Right ventricle myocardium inferior (tissue), 1 donor: ENCODE measurements at places on chromosomes 1 and 21.

- no peak for DNase-seq
These were observed 78.0 kb downstream of the NID1 start for GRCh38 chr1:235986869-235987268.

DNA sequence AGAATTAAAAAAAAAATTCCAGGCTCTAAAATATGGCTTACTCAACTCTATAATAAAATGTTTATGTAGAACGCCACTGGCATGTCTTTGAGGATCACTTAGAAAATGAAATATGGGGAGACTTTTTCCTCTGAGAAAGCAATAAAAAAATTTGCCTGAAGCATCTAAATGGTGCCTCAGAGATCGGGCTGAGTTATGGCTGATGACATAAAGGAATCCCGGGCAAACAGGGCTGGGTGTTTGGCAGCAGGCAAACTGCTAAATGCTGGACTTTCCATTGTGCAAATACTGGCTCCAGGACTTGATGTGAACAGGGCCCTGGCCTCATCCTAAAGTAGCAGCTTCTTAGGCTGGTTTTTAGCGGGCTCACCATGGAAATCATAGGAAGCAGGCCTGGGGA, 44.5 kb upstream of the C1orf87 start:
- no peak for DNase-seq

DNA sequence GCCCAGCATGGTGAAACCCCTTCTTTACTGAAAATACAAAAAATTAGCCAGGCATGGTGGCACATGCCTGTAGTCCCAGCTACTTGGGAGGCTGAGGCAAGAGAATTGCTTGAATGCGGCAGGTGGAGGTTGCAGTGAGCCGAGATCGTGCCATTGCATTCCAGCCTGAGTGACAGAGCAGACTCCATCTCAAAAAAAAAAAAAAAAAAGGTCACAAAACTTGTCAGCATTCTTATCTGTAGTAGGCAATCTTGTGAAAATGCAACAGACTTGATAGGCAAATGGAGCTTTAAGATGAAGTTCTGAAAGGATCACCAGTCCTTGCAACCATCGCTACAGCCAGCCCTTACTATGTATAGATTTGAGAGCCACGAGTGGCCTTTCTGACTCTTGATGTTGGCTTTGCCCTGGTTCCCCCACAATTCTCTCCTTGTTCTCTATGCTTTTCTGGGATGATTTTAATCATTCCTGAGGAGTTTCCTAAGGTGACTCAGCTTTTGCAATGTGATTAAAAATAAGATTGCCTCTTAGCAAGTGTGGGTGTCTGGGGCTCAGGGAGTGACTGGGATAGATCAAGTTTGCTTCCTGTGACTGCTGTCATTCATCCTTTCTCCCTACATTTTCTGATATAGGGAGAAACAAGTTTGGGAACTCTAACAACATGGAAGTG, 7.1 kb upstream of the MAP1LC3C start:
- no peak for DNase-seq

DNA sequence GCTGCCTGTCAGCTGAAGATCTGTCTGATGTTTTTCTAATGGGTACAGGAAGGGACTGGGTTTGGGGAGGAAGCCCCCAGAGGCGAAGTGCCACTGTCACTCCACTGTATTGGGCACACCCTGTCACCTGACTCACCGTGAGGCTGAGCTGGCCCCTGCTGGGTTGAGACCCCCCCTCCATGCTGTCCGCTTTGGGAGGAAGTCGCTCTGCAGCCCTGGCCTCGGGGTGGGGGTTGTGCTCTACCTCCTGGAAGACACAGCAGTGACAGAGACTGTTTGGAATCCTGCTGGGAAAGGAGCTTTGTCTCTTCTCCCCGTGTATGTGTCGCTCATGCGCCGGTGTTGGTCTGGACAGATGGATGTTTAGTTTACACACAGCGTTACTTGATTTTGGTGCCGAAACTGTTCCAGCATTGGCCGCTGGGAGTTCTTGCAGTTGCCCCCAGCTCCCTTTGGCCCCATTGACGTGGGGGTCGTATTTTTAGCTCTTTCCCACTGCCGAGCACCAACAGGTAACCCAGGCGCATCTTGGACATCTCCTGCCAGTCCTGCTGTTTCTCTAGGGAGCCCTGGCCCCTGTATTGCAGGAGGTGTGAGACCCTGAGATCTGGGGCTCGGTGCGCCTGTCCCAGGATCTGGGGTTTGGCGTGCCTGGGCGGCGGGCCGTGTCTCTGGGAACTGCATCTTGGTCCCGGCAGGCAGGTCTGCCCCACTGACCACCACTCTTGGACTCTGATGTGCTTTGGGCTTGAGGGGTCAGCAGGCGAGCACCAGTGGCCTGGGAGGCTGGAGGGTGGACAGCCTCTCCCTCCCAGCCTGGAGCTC, 30.3 kb downstream of the SLX9 start:
- DNase-seq: no peak

- no peak for DNase-seq
These were observed 25.5 kb downstream of the KMO start for GRCh38 chr1:241557551-241558193.

DNA sequence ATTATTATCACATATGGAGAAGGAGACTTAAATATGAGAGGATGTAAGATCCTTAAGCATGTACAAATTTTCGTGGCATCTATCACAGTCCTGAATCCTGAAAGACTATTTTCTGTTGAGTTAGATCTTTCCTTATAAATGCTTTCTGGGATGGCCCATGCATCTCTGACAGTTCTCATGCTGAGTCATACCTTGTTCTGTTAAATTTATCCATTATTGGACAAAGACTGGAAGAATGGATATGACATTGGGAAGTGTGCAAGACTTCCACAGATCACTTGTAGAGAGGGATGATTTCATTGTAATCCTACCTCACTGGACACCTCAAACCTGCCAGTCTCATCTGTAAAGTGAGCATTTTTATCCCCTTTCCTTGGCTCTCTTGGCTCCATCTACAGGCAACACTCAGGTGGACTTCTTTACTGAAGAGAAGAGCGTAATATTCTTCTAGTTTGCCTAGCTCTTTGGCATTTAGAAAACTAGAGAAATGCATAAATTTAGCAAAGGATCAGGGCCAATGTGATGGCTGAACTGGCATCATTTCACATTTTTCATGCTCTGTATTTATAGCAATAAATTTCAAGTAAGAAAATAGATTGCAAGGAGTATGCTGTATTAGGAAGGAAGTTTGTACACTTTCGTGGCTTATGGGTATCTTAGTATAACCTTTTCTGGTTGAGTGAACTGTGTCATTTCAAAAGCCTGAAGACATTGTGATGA, 128.2 kb downstream of the NFIA start:
- no peak for DNase-seq

DNA sequence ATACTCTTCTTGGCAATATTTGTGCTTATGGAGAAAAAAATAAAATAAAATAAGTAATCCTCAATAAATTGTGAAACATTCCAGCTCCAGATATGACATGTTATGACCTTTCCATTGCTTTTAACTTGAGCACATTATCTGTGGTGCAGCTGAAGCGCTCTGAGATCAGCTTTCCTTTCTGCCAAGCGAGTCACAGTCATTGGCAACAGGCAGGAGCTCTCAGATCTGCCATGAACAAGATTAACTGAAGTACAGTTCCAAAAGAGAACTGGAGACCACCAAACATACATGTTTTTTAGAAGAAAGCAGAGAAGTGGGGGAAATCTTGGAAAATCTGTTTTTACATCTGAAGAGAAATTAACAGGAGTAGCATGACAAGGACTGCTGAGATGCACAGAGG, 89.2 kb upstream of the DSCAM start:
- no peak for DNase-seq

- DNase-seq: no peak
These were observed 28.6 kb upstream of the MX1 start for GRCh38 chr21:41397471-41397891.

DNA sequence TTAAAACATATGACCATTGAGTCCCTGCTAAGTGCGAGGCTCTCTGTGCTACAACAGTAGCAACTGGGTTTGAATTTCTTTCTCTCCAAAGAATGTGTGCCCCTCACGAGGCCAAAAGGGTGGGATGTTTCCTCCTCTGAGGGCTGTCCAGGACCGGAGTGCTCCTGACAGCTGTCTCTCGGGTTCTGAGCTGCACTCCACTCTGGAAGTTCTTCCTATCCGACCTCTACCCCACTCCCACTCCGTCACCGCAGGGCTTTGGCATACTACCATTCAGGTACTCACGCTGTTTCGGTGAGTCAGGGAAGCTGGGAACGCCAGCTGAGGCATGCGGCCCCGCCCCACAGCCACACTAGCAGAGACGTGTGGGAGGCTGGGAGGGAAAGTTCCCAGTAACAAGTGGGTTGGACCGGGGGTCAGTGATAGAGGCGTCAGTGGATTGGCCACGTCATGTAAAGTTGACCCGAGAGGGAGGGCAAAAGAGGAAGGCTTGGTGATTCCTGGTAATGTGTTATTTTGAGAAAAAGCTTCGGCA, 705 bp upstream of the SLC50A1 start:
- DNase-seq: peak; percentile 89

- DNase-seq: no peak
These were observed 125.9 kb downstream of the RHOU start for GRCh38 chr1:228860911-228861831.

DNA sequence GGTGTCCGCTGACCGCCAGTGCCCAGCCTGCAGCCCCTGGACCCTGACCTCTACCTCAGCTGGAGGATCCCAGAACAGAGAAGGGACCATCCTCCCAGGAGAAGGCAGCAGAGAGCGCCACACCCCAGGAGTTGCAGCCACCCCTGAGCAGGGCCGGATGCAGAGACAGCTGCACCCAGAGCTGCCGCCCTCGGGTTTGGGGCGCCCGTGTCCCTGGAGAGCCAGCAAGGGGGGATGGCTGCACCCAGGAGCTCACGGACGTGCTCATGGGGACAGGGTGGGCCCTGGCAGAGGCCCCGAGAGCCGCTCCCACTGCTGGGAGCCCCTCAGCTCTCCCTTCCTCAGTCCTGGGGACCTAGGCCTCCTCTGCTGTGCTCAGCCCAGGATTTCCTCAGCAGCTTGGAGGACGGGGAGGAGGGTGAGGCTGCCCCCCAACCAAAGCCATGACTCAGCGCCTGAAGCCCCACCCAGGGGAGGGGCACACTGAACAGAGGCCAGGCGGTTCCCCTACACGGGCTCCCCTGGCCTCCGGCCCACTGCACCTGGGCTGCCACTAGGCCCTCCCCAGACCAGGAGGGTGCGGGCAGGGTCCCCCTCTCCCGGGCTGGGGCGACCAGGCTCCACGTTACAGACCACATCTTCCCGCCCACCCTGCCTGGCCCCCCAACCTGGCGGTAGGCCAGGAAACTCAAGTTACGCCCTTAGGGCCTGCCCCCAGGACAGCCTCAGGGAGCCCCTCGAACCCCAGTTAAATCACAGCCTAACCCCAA, 2.2 kb downstream of the ACAP3 start:
- peak; percentile 83 for DNase-seq

DNA sequence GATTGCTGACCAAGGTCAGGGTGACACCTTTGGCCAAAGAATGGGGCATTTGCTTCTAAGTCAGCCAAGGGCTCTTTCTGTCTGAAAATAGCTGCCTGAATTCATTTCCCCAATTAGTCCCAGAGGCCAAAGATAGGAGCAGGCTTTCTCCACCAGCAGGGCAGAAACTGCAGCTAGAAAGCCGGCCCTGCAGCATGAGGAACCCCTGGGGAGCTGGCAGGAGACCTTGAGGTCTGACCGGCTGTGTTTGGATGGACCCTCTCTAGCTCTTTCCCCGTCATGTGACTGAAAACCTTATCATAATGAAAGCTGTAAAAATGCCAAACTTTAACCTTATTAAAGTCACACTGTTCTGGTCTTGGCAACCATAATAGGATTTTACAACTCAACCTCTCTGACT, 93.4 kb downstream of the CD58 start:
- no peak for DNase-seq

DNA sequence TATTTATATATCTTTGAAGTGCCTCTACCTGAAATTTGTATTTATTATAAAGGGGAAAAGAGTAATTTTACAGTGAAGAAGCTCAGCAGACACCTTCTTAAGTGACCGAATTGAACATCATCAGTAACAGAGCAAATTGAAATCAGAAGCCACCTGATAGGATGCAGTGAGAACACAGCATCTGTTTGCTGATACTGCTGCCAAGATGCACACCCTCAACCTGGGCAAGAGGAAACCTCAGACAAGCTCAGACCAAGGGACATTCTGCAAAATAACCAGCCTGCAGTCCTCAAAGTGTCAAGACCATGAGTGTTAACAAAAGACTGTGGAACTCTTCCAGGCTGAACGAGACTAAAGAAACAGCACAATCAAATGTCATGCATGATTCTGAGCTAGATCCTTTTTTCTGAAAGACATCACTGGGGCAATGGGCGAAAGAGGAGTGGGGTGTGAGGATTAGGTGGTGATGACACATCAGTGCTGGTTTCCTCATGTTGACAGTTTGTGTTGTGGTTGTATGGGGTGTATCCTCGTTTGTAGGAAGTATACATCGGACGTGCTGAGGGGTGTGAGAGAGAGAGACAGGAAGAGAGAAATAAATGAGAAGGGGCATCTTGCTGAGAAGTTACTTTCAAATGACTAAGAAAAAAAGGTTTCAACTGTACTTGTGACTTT, 103.7 kb downstream of the ABCA4 start:
- no peak for DNase-seq

GRCh38 chr1:33367485-33368405, 46.8 kb upstream of the A3GALT2 start:
- DNase-seq: peak; percentile 94

GRCh38 chr1:230147253-230148125, 80.5 kb downstream of the GALNT2 start:
- no peak for DNase-seq

GRCh38 chr1:227746676-227747075, 11.4 kb downstream of the SNAP47 start:
- no peak for DNase-seq

GRCh38 chr1:229268505-229268904, 2.4 kb upstream of the RAB4A start:
- no peak for DNase-seq

- no peak for DNase-seq
These were observed 24.3 kb upstream of the CLSTN1 start for GRCh38 chr1:9848022-9848421.

DNA sequence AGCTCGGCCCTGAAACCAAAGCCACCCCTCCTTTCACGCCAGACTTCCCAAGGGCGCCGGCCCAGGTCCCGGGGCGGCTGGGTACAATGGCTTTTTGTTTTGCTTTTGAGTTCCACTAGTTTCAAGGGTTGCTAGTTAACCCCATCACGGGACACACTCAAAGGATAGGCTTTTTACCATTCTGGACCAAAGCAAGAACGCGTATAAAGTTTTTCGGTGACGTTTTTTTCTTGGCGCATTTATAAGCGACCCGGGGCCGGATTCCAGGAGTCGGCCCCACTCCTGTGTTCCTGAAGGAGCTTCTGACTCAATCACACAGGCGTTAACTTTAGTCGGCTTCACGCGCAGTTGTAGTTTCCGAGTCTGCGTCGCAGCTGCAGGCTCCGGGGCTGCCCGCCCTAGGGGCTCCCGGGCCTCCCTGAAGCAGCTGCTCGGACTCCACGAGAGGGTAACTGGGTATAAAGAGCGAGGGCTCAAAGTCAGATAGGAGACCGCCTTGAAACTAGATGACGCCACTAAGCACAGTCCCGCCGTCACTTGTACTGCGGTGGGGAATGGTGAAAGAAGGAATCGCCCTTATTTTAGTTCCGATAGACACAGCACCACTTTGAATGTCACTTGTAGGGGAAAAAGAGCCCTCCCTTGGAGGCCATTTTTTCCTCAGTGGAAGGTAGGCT, 707 bp upstream of the KLHL21 start:
- no peak for DNase-seq

GRCh38 chr1:205247130-205247921, 19.6 kb downstream of the TMCC2 start:
- DNase-seq: no peak

- no peak for DNase-seq
These were observed 24.0 kb downstream of the NSUN4 start for GRCh38 chr1:46364612-46365011.

- no peak for DNase-seq
These were observed 161.1 kb upstream of the CXADR start for GRCh38 chr21:17351766-17352165.

- DNase-seq: no peak
These were observed 3.0 kb upstream of the C1orf159 start for GRCh38 chr1:1118876-1119220.
